ENCODE measurements at places on chromosomes 12 and 14. TPM values are rescaled to one million over a fixed set of nuclear protein-coding genes. Genes with fewer than 3 reads are reported as not detected.

DNA sequence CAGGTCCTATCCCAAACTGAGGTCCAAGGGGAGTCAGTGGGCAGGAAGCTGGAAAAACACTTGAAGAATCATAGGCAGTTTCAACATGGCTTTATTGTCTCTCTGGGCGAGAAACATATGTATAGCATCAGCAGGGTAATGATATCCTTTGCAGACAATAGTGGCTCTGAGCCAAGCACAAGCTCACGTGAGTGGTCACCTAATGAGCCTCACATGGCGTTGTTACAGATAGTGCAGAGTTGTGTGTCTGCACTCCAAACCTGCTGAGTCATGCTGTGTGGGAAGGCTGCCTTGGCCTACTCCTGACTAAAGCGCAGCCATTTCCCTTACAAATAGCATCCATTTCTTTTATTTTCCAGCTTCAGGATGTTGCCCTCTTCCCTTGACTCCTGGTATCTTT, 105.2 kb upstream of the SYT1 start:
- no peaks in the 10 kb centered on the region for H3K4me1 ChIP-seq
- no peak overlapping the region for H3K4me3 ChIP-seq
- H3K27me3 ChIP-seq = peaks cover under 1% of the 10 kb centered on the region
- H3K36me3 ChIP-seq = no peaks in the 10 kb centered on the region

GRCh38 chr12:37672655-37673260, 643.8 kb upstream of the ALG10B start:
- H3K4me3 ChIP-seq = no peak overlapping the region
- no peak for DNase-seq
- H3K4me1 ChIP-seq = no peaks in the 10 kb centered on the region
- no peaks in the 10 kb centered on the region for H3K27me3 ChIP-seq
- no peaks in the 10 kb centered on the region for H3K36me3 ChIP-seq
- no peak overlapping the region for H3K27ac ChIP-seq

- no peaks in the 10 kb centered on the region for H3K27me3 ChIP-seq
- H3K4me3 ChIP-seq = no peak overlapping the region
- H3K27ac ChIP-seq = no peak overlapping the region
- H3K4me1 ChIP-seq = no peaks in the 10 kb centered on the region
- peaks cover under 1% of the 10 kb centered on the region for H3K36me3 ChIP-seq
These were observed 100.0 kb upstream of the ARHGAP5 start for GRCh38 chr14:31977001-31977556.

- H3K4me1 ChIP-seq = peaks cover 100% of the 10 kb centered on the region
- no peaks in the 10 kb centered on the region for H3K27me3 ChIP-seq
- H3K36me3 ChIP-seq = peaks cover 26% of the 10 kb centered on the region
- H3K27ac ChIP-seq = peak overlapping the region; percentile 89
These were observed 31.2 kb downstream of the NUAK1 start for GRCh38 chr12:106107566-106107965.

Gene WIF1
- not detected for total RNA-seq

Gene BCAT1
- total RNA-seq = 191 TPM

DNA sequence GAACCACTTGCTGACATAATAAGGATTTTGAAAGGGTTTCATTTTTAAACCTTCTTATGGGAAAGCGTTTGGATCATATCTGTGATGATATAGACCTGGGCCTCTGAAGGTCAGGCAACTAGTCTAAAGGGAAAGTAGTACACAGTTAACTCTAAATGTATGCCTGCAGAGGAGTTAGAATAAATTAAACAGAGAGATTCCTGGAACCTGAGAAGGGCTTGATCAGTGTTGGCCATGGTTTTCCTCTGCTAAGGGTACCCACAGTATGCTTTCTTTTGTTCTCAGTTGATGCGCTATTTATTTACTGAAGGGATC, 14.4 kb upstream of the POLR3B start:
- H3K4me1 ChIP-seq = peaks cover 19% of the 10 kb centered on the region
- H3K27me3 ChIP-seq = no peaks in the 10 kb centered on the region
- peak overlapping the region; percentile 94 for H3K27ac ChIP-seq
- peaks cover 6% of the 10 kb centered on the region for H3K36me3 ChIP-seq
- DNase-seq = no peak
- peak overlapping the region; percentile 62 for H3K4me3 ChIP-seq

DNA sequence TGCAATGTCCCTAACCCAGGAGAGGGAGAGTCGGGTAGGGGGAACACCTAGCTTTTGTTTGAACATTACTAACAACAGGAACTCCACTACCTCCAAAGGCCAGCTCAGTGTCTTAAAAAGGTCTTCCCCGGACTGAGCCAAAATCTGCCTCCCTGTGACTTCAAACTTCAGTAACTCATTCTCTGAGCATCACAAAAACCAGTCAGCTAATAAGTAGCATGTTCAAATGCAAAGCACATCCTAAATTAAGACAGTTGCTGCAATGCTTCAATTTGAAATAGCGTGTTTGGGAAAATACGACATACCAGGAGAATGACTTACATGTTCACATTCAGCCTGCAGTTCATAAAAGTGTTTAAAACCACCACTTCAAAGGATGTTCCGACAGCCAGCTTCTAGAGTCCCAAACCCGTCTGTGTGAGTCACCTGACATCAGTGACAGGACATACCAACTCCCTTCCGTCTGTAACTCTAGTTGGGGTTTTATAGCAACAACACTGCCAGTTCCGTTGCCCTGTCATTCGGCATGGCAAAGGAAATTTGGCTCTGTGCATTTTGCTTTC, 13.0 kb downstream of the ZFP36L1 start:
- peak overlapping the region; percentile 60 for H3K27ac ChIP-seq
- peaks cover 38% of the 10 kb centered on the region for H3K4me1 ChIP-seq
- H3K27me3 ChIP-seq = no peaks in the 10 kb centered on the region
- H3K4me3 ChIP-seq = no peak overlapping the region
- no peak for DNase-seq

Gene CHFR
- 56.2 TPM for total RNA-seq

DNA sequence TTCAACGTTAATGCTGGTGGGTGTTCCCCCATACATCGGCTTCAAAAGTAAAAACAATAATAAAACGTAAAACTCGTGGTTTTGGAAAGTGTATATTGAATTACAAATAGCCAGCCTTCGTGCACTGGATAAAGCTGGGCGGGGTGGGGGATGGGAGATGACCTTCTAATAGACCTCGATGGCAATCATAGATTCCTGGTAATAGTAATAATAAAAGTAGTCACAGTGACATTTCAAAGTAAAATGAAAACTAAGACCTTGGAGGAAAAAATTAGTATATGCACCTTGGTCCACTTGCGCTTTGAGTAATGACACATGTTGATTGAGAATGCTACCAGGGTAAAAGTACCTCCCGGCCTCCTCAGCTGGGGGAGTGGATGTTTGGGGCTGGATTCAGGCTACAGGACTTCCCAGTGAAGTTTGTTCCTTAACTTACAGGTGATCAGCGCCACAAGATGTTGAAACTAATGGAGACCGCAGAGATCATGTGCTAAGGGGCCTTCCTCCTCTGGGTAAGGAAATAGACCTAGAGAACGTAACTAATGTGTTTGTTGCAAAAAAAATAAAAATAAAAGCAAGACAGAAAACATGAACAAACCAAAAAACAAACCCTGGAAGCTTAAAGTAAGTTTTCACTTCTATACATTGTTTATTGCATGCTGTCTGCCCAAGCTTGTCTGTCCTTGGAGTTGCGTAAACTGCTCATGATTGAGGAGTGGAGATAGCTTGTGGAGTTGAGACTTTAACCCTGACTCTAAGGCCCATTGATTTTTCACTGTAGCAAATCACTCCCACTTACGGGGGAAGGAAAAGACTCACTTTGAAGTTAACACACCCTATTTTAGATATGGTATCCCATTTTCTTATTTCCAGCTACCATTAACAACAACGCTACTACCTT, 907 bp upstream of the LRIG3 start:
- H3K36me3 ChIP-seq = peaks cover 14% of the 10 kb centered on the region
- peak overlapping the region; percentile 92 for H3K4me3 ChIP-seq
- H3K4me1 ChIP-seq = peaks cover 45% of the 10 kb centered on the region
- no peak for DNase-seq
- H3K27ac ChIP-seq = peak overlapping the region; percentile 98
- H3K27me3 ChIP-seq = no peaks in the 10 kb centered on the region

- H3K4me3 ChIP-seq = no peak overlapping the region
- no peak for DNase-seq
- H3K4me1 ChIP-seq = peaks cover 10% of the 10 kb centered on the region
- H3K36me3 ChIP-seq = no peaks in the 10 kb centered on the region
- H3K27ac ChIP-seq = no peak overlapping the region
These were observed 62.9 kb downstream of the WSCD2 start for GRCh38 chr12:108191938-108192337.

DNA sequence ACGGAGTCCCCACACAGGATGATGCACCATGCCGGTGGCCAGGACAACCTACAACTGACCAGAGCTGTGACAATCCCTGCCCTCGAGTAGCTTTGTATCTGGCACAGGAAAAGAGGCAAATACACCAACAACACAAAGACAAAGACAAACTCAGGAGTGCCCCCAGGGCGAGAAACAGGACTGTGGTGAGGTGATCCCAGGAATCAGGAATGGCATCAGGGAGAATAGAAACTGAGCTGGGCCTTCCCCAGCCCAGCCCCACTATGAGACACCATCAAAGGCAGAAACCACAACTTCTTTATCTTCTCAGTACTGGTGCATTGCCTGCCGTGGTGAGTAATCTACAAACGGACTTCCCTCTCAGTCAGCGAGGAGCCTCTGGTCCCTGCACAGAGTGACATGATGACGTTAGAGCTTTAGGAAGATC, 157.7 kb downstream of the TTC7B start:
- H3K4me1 ChIP-seq = peaks cover 21% of the 10 kb centered on the region
- H3K4me3 ChIP-seq = no peak overlapping the region
- no peak for DNase-seq
- no peaks in the 10 kb centered on the region for H3K27me3 ChIP-seq
- H3K36me3 ChIP-seq = peaks cover 20% of the 10 kb centered on the region

GRCh38 chr12:115013236-115013981, 329.4 kb upstream of the TBX3 start:
- no peak overlapping the region for H3K4me3 ChIP-seq
- H3K4me1 ChIP-seq = no peaks in the 10 kb centered on the region
- no peak for DNase-seq
- H3K27ac ChIP-seq = no peak overlapping the region

Gene DAD1
- 248 TPM for total RNA-seq

Gene MEG3
- total RNA-seq = not detected

DNA sequence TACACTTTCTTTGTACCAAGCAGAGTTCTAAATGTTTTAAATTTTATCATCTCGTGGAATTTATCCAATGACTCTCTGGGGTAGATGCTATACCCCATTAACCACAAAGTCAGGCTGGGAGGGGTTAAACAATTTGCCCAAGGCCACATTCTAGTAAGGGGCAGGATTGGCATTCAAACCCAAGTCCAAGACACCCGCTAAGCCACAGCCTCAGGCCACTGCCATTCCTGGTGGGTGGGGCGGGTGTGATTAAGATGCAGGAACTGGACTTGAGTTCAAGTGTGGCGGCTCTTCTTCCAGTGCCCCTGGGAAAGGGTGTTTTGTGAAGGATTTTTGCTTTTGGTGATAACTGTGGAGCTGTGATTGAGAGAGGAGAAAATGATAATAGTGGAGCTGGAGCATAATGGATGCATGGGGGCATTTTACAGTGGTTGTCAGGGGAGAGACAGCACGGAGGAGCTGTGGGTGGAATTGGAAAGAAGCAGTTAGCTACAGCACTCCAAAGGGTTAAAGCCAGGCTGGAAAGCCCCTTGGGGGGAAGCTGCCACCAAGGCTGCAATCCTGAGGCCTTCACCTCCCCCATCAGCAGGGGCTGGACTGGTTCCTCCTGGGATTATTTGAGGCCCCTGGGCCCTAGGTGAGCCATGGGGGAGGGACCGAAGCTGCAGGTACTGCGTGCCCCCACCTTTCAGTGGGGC, 1.0 kb upstream of the VRTN start:
- H3K4me3 ChIP-seq = no peak overlapping the region
- DNase-seq = peak; percentile 20
- no peak overlapping the region for H3K27ac ChIP-seq
- H3K27me3 ChIP-seq = peaks cover 35% of the 10 kb centered on the region

DNA sequence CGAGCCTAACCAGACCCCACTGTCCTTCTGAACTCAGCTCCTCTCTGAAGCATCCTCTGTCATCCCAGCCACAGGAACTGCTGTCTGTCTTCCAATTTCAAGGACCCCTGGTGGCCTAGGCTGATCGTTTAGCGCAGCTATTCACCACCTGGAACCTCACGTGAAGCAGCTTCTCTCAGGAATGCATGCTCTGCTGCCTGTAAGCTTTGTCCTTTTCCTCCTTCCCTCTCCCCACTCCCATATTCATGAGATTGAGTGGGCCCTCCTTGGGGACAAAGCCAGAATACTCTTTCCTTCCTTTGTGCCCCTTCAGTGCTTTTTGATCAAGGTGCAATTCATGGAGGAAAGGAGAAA, 17.2 kb downstream of the DPF3 start:
- no peaks in the 10 kb centered on the region for H3K27me3 ChIP-seq
- no peak overlapping the region for H3K27ac ChIP-seq
- DNase-seq = no peak
- no peaks in the 10 kb centered on the region for H3K4me1 ChIP-seq
- H3K36me3 ChIP-seq = no peaks in the 10 kb centered on the region

Gene CCDC177
- total RNA-seq = not detected

Gene PGF
- 2.3 TPM for total RNA-seq

DNA sequence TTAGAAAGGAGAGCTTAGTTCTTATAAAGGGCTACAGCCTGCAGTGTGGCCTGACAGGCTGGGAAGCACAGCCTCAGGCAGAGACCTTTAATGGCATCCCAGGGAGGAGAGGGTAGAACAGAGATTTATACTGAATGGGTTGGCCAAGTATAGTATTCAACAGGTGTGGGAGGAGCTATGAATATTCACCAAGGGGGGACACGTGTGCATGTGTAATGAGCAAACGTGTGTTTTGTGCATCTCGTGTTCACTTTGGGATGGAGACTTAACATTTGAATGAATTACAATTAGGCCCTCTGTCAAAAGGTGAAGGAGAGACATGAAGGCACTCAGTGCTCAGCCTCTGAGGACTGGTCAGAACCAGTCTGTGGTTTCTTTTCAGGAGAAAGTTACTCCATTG, 5.2 kb downstream of the TDP1 start:
- H3K4me3 ChIP-seq = no peak overlapping the region
- DNase-seq = no peak
- H3K27ac ChIP-seq = no peak overlapping the region
- H3K36me3 ChIP-seq = peaks cover 11% of the 10 kb centered on the region
- no peaks in the 10 kb centered on the region for H3K27me3 ChIP-seq
- peaks cover 14% of the 10 kb centered on the region for H3K4me1 ChIP-seq

All from chondrocyte (in vitro differentiated cells).